ENCODE measurements at places on chromosomes 6 and 20.

GRCh38 chr6:160194808-160195207 lies 63.8 kb downstream of the SLC22A2 start:
- no peak for DNase-seq

DNA sequence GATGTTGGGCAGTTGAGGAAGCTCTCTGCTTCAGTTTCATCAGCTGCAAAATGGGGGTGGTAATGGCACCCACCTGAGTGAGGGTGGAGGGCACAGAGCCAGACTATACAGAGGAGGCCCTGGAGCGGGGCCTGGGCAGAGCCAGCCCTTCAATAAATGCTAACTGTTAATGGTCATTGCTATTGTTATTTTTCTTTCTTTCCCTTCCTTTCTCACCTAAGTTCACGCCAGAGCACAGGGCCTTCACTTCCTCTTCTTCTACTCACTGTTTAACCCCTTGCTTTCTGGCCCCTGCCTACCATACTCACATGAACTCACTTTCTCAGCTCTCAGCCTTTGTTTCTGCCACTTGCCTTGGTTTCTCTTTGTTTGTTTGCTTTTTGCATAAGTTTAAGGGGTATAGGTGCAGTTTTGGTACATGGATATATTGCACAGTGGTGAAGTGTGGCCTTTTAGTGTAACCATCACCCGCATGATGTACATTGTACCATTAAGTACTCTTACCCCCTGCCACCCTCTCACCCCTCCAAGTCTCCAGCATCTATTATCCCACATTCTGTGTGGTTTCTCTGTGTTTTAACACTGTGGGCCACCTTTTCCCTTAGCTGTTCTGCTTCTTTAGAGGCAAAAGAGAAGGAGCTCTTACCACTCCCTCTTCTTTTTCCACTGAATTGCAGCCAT lies 7.5 kb upstream of the RREB1 start:
- no peak for DNase-seq

GRCh38 chr6:5338177-5338960 lies 77.1 kb downstream of the FARS2 start:
- DNase-seq = no peak

- DNase-seq = no peak
Observed at GRCh38 chr6:9710574-9710973, 704.3 kb downstream of the TFAP2A start.

DNA sequence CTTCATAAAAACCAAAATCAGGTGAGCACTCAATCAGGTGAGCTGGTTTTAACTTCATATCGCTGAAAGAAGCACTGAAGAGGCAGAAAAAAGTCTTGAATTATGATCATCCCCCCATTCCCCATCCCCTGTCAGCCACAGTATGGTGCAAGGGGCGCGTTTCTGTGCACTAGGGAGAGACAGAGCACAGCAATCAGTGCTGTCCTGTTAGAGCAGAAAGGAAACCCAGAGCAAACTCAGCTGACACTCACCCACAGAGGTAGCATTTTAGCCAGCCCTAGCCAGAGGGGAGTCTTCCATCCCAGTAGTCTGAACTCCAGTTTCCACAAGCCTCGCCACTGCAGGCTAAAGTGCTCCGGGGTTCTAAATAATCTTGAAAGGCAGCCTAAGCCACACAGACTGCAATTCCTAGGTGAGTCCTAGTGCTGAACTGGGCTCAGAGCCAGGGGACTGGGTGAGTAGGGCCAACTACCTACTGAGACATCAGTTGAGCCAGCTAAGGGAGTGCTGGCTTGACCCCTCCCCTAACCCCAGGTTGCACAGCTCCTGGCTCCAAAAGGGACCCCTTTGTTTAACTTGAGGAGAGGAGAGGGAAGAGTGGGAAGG lies 1352.6 kb upstream of the GJE1 start:
- no peak for DNase-seq

- DNase-seq = no peak
Observed at GRCh38 chr6:105432797-105433196, 29.9 kb upstream of the PREP start.
